ENCODE measurements at places on chromosomes 12 and 14. TPM values are rescaled to one million over a fixed set of nuclear protein-coding genes. Genes with fewer than 3 reads are reported as not detected.

- no peak for DNase-seq
Measured at GRCh38 chr12:51080136-51080535, 3.3 kb downstream of the CSRNP2 start.

GRCh38 chr12:131752451-131752850 lies 41.6 kb downstream of the SFSWAP start:
- no peak for DNase-seq

- DNase-seq = peak; percentile 87
Measured at GRCh38 chr14:50559990-50560930, at the start of gene ATL1. Gene ATL1, plus strand, starts transcription at chr14:50560145. Its CDS starts 121 bp downstream, at chr14:50560266.

DNA sequence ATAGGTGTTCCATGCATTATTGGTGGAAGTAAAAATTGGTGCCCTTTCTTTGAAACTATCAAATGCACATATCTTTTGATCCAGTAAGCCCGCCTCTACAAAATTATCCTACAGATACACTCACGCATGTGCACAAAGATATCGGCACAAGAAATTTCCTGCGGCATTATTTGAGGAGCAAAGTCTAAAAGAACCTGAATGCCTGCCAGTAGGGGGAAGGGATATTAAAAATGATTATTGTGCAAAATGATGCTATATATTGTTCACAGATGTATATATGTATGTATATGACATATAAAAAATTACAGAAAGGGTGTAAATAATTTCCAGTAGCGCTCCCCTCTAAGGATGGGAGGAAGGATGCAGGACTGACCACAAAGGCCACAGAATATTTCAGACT lies 24.7 kb upstream of the ADIPOR2 start:
- no peak for DNase-seq

DNA sequence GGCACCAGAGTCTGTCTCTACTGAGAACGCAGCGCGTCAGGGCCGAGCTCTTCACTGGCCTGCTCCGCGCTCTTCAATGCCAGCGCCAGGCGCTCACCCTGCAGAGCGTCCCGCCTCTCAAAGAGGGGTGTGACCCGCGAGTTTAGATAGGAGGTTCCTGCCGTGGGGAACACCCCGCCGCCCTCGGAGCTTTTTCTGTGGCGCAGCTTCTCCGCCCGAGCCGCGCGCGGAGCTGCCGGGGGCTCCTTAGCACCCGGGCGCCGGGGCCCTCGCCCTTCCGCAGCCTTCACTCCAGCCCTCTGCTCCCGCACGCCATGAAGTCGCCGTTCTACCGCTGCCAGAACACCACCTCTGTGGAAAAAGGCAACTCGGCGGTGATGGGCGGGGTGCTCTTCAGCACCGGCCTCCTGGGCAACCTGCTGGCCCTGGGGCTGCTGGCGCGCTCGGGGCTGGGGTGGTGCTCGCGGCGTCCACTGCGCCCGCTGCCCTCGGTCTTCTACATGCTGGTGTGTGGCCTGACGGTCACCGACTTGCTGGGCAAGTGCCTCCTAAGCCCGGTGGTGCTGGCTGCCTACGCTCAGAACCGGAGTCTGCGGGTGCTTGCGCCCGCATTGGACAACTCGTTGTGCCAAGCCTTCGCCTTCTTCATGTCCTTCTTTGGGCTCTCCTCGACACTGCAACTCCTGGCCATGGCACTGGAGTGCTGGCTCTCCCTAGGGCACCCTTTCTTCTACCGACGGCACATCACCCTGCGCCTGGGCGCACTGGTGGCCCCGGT lies at the start of gene PTGDR:
TSS of gene PTGDR (plus strand) at position 198 of the 778 bp plus-strand sequence. CDS start at position 315, 117 bp downstream.
- peak; percentile 13 for DNase-seq

GRCh38 chr12:57838594-57839302 lies 7.8 kb downstream of the CTDSP2 start:
- no peak for DNase-seq

Gene KLRC3
- polyA plus RNA-seq = not detected

- no peak for DNase-seq
Measured at GRCh38 chr14:24327303-24327702, 7.6 kb downstream of the ADCY4 start.

Gene PPP1R36
- 0.79 TPM for polyA plus RNA-seq

Gene POLR3B
- 13.4 TPM for polyA plus RNA-seq

DNA sequence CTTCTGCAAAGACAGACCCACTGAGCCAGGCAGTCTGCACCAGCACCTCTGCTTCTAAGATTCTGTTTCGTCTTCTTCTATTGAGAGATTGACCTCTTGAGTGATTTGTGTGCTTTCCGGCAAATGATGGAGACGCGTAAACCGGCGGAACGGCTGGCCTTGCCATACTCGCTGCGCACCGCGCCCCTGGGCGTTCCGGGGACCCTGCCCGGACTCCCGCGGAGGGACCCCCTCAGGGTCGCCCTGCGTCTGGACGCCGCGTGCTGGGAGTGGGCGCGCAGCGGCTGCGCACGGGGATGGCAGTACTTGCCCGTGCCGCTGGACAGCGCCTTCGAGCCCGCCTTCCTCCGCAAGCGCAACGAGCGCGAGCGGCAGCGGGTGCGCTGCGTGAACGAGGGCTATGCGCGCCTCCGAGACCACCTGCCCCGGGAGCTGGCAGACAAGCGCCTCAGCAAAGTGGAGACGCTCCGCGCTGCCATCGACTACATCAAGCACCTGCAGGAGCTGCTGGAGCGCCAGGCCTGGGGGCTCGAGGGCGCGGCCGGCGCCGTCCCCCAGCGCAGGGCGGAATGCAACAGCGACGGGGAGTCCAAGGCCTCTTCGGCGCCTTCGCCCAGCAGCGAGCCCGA lies 703 bp downstream of the ASCL4 start:
- DNase-seq = no peak

- DNase-seq = no peak
Measured at GRCh38 chr12:95784286-95784685, 6.3 kb downstream of the NTN4 start.

DNA sequence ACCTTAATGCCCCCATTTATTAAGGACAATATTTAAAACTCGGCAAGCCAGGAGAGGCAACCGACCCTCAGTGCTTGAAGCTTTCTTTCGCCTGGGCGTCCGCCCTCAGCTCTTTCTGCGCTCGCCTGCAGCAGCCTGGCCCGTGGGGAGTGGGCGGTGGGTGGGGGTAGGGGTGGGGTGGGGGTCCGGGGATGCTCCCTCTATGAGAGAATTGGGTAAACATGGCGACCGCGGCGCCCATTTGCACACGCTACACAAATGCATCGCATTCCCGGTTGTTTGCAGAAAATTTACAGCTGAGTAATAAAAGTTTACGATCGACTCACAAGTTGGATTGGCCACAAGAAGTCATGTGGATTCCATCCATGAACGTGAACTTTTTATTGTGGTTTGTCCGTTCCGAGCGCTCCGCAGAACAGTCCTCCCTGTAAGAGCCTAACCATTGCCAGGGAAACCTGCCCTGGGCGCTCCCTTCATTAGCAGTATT lies 7.7 kb downstream of the HOXC8 start:
- no peak for DNase-seq

Gene CLMN
- polyA plus RNA-seq = 12.2 TPM

GRCh38 chr12:18139989-18140596 lies 50.1 kb upstream of the RERGL start:
- DNase-seq = peak; percentile 47

Gene NGB
- not detected for polyA plus RNA-seq

Gene DPY19L2
- polyA plus RNA-seq = 22.5 TPM

Gene MYF5
- not detected for polyA plus RNA-seq

GRCh38 chr14:64640839-64641238 lies 63.4 kb upstream of the PLEKHG3 start:
- DNase-seq = no peak

DNA sequence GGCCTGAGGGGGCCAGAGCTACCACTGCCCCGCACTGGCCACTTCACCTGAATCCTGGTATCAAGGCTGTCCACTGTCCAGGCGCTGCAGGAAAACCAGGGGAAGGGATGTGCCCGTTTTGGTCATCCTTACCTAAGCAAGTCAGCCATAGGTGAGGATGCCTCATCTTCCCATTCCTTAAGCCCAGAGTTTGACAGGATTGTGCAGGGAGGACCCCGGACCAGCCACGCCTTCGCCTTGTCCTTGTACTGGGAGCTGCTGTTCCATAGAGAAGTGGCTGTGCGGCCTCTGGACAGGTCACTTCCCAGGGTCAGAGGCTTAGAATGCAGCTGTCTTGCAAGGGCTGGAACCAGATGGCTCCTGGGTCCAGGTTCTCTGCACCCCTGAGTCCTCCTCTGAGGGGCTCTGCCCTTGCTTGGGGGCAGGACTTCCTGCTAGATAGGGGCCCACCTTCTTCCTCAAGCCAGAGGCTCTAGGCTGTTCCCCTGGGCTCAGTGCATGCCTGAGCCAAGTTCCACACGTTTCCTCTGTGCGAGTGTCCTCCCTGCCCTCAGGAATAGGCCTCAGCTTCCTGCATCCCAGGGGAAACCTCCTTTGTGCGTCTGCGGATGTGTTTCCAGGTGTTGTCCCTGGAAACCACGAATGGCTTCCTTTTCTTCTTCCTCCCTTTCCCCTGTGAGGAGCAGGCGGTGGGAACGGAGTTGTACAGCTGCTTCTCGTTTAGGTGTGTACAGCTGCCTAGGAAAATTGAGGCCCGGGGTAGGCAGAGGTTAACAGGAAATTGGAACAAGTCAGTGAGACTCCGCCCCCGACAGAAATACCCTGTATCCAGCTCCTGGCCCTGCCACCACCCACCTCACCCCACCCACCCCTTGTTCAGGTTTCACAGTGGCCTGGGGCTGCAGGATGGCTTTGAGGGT lies 54.3 kb upstream of the RIN3 start:
- DNase-seq = no peak

- DNase-seq = peak; percentile 79
Measured at GRCh38 chr12:3342051-3342450, 149.0 kb upstream of the PRMT8 start.

DNA sequence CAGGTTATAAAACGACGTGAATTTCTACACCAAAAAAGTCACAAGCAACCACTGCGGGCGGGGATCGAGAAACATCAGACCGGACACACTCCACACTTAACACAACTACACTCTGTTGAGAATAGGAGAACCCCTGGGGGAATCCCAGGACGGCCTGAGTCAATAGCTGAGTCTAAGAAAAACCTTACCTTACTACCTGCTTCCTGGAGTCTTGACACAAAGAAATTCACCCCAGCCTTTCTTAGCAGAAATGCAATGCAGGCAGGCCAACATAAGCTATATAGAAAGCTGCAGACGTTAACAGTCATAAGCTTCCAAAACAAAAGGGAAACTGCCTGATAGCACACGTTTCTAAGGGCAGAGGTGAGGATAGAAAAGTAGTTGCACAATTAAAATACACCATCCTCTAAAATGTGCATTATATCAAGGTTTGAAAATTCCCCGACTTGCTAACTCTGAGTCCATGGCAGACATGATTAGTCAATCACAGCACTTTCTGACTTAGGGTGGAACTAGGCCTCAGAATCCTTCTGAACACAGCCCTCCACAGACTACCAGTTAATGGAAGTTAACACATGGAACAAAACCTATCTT lies 68.0 kb downstream of the CCDC88C start:
- DNase-seq = no peak

Gene TMBIM4
- polyA plus RNA-seq = 115 TPM

DNA sequence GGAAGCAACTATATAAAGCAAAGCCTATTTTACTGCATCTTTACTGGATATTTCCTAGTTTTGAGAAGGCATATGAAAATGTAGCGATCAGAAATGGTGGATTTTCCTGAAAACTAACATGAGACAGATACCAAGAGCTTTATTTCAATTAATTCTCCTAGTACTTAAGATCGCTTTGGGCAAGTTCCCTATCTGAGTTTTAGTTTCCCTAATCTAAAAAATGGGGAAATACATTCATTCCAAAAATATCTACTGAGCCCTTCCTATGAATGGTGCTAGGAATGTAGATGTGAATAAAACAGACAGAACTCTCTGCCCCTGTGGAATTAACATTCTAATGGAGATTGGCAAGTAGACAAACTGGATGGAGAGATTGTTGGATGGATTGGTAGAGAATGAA lies 8.4 kb downstream of the CATSPERB start:
- DNase-seq = no peak

Gene DEPDC4
- 9.8 TPM for polyA plus RNA-seq

Gene CLEC6A
- polyA plus RNA-seq = not detected

Gene NANOG
- polyA plus RNA-seq = 0.18 TPM

- no peak for DNase-seq
Measured at GRCh38 chr14:54350203-54350602, 46.6 kb upstream of the CDKN3 start.

DNA sequence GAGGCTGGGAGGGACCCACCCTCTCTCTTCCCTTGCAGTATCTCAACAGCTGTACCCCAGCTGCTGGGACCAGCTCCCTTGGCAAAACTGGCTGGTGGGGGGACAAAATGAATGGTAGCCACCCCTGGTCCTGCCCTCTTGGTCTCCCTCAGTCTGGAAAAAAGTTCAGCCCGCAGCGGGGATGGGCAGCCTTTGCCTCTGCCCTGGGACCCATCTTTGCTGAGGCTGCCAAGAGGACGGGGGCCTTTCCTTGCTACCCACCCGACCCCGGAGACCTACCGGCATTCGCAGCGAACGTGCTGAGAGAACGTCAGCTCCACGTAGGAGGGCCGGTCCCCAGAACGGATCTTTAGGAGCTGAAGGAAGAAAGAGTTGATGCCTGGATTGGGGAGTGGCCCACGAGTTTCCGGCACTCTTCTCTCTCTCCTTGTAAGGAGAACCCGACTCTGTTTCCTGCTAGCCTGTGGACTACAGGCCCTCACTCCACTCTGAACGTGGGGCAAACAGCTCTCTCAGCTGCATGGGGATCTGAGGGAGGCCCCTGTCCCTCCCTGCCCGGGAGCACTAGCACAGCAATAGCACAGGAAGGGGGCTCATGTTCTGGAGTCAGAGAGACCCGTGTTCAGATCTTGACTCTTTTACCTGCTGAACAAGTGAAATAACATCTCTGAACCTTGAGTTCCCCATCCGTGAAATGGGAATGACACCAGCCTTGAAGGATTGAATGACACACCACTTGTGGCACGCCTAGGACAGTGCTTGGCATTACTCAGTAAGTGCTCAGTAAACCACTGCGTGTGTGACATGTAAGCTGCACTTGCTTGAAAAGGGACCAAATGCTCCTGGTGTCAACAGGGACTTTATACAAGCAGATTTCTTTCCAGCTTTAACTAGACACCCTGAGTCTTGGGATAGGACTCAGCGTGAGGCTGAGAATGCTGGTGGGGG lies 6.9 kb downstream of the PGF start:
- no peak for DNase-seq

Gene TTC6
- 13.8 TPM for polyA plus RNA-seq

DNA sequence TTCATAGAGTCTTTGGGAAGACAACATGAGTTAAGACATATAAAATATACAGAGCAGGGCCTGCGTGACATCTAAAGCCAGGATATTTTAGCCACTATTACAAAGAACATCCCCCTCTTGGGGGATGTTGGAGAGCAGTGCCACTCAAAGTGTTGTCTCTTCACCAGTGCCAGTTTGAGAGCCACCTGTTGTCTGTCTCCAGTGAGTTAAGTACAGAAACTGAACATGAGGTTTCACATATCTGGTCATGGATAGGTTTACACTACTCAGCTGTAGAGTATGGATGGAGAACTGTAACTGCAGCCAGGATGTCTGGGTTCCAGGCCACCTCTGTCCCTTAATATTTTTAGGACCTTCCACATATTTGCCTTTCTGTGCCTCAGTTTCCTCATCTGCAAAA lies 39.1 kb downstream of the RNFT2 start:
- no peak for DNase-seq

DNA sequence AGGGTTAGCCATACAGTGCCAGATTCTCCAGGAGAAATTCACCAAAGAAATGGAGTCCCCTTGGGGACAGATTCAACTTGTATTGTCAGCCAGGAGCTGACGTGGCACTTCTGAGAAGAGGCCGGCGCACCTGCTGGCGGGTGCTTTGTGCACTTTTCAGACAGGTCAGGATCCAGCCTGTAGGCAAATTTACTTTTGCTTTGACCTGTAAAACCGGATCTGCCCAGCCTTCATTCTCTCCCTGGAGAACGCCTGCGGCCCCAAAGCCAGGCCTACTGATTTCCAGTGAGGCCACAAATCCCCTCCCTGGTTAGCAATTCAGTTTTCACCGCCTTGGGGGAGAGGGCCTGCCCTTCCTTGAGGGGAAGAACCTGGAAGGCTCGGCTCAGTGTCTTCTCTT lies 17.4 kb downstream of the P2RX4 start:
- DNase-seq = peak; percentile 76

Data from left lung (tissue), 14 donors.